ENCODE measurements at places on chromosomes 4 and X.
A peak's percentile ranks its signal among the peaks of the same experiment; 100 is the strongest.

DNA sequence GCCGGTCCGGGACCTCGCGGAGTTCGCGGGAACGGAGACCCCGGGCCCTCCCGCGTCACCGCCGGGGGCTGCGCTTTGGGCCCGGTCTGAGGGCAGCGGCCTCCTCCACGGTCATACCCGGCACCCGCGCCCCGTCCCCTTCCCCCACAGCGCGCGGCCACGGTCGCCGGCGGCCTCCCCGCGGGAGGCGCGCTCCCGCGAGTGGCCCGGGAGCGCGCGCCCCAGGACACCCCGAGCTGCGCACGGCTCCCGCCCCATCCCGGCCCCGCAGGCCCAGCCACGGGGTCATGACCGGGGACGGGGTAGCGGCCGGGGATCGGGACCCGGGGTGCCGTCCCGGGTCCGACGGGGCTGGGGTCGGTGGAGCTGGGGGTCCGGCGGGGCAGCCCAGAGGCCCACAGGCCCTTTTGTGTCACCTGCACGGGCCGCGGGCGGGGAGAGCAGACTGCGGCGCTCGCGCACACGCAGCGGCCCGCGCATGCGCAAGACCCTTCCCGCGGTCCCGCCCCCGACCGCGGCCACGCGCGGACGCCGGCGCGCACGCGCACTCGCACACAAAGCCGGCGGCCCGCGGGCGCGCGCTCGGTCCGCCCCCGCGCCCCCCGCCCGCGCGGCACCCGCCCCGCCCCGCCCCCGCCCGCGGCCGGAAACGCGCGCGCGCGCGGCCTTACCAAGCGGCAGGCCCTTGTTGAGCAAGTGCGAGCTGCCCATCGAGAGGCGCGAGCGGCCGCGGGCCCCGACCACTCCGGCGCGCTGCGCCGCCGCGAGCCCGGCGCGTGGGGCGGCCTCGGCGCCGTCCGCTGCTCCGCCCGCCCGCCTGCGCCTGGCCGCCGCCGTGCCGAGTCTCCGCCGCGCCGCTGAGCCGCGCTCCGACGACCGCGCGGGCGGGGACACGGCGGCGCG is at the start of gene CTBP1:
Gene CTBP1, minus strand, starts transcription at position 886 of the 903 bp plus-strand sequence. CDS start 7,799 bp downstream, outside the sequence.
- peak; percentile 95 for DNase-seq

DNA sequence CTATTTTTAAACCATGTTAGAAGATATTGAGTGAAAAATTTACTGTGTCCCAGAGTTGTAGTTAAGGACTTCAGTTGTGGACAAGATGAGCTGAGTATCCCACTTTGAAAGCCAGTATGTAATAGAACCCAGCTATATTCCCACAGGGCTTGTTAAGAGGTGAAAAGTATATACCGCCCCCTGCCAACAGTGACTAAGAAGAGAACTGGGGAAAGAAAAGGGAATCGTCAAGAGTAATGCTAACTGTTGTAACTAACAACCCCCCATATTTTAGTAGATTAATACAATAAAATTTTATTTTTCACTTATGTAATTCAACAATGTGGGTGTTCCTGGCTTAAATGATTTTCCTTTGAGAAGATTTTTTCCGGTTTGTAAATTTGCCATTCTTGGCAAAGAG is 250.4 kb upstream of the GIMD1 start:
- DNase-seq = no peak

DNA sequence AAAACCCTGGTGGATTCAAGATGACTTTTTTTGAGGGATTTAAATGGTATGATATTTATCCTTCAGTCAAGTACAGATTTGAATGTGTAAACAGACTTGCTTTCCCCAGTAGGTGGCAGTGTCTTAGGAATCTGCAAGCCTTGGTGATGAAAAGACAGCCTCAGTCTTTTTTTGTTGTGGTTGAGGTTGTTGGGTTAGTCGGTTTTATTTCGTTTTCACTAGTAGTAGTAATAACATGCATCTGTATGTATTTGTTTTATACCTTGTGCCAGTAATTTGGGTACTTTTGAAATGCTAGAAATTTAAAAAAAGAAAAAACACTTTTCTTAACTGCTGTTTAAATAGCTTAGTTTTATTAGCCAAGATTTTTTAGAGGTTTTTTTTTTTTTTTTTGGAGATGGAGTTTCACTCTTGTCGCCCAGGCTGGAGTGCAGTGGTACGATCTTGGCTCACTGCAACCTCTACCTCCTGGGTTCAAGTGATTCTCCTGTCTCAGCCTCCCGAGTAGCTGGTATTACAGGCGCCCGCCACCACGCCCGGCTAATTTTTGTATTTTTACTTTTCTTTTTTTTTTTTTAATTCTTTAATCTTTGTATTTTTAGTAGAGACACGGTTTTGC is 39.2 kb downstream of the COPS4 start:
- DNase-seq = peak; percentile 21

- no peak for DNase-seq
These were observed 138.6 kb upstream of the NAP1L5 start for GRCh38 chr4:88836216-88836615.

GRCh38 chr4:135770505-135770904 is 1568.9 kb upstream of the PABPC4L start:
- no peak for DNase-seq

- peak; percentile 66 for DNase-seq
These were observed at the start of gene FSTL5 for GRCh38 chr4:162163892-162164759. FSTL5 (minus strand) TSS chr4:162164000; CDS start chr4:162111396, 52,604 bp downstream.

DNA sequence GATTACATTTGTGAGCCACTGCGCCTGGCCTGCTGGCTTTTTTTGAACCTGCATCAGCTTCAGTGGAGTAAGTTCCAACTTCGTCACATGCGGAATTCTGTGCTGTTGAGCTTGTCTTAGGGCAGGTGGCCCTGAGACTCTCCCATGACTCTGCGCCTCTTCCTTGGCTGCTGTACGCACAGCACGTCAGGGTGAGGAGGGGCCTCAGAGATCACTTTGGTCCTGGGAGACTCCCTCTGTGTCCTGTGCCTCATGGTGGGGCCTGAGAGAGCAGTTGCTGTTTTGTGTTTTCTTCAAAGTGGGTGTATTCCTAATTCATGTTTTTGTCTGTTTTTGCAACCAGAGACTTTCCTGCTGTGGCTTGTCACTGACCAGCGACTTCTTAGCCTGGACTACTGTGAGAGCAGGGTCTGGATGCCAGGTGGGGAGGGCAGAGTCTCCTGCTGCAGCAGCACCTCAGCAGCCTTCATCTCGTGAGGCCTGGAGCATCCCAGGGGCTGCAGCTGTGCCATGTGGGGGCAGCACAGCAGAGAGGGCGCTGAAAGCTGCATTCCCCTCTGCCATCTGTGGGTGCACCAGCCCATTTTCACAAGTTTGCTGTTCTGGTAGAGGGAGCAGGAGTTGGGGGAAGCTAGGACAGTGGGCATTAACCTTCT is 107.8 kb downstream of the TNIP2 start:
- DNase-seq = no peak

- DNase-seq = no peak
These were observed 169.6 kb downstream of the MID1IP1 start for GRCh38 chrX:38970845-38971244.

DNA sequence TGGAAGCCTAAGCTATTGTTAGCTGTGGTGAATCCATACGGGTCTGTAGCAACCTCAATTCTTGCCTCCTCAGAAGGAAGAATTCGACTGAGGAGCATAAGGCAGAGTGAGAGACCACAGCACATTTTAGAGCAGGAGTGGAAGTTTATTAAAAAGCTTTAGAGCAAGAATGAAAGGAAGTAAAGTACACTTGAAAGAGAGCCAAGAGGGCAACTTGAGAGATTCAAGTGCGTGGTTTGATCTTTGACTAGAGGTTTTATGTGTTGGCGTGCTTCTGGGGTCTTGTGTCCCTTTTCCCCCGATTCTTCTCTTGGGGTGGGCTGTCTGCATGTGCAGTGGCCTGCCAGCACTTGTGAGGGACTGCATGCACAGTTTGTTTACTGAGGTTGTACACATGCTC is 880.6 kb upstream of the INTU start:
- no peak for DNase-seq

- no peak for DNase-seq
These were observed 55.6 kb downstream of the ALG13 start for GRCh38 chrX:111736571-111736970.

DNA sequence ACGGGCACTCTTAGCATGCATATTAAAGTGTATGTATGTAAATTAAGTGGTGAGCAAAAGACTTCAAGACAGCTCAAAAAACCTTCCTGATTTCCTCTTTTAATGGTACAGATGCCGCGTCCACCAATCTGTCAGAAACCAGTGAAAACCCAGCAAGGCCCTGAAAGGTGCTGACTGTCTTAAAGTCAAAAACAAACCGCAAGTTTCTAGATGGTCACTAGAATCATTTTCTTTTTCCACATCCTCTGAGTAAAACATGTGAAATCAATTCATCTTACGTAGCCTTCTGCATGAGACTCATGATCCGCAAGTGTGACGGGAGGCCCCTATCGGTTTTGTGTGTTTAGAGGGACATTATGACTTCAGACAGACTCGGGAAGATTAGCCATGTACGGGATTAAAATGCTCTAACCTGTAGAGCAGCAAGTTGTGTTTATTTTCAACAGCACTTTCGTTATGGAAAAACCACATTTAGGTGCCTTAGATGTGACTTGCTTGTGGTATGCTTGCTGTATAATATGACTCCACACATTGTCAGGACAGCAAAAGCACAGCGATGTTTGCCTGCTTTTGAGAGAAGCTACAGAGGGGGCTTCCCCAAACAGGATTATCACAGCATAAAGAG is 88.2 kb upstream of the STS start:
- no peak for DNase-seq

GRCh38 chr4:183589461-183590099 is 69.4 kb downstream of the RWDD4 start:
- no peak for DNase-seq

DNA sequence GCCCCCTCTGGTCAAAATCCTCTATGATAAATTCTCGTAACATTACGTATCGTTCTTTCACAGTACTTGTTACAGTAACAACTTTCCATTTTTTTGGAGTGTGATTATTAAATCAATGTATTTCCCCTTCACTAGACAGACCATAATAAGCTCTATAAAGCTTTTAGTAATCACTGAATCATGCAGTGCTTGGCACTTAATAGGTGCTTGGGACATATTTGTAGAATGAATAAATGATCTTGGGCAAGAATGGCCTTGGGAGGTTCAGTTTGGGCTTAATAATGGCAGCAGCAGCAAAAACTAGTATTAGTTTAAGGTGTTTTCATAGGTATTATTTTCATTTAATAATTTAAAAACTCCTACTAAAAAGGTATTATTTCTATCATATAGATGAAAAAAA is 33.4 kb upstream of the SFRP2 start:
- no peak for DNase-seq

GRCh38 chr4:110621328-110621812 is 1.5 kb downstream of the PITX2 start:
- no peak for DNase-seq

DNA sequence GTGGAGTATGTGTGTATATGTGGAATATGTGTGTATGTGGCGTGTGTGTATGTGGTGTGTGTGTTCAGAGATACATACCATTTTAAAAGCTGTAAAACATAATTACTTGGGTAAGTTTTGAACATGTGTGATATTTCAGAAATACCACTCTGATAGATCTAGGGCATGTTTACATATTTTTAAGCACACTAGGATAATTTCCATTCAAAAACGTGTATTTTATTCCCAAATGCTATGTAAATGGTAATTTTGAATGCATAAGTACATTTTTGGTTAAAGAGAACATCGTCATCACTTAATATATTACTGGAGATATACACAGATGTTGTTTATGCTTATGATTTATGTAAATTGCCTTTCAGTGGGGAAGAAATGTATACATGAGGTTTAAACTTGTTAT is 34.7 kb upstream of the SHISA3 start:
- DNase-seq = no peak

DNA sequence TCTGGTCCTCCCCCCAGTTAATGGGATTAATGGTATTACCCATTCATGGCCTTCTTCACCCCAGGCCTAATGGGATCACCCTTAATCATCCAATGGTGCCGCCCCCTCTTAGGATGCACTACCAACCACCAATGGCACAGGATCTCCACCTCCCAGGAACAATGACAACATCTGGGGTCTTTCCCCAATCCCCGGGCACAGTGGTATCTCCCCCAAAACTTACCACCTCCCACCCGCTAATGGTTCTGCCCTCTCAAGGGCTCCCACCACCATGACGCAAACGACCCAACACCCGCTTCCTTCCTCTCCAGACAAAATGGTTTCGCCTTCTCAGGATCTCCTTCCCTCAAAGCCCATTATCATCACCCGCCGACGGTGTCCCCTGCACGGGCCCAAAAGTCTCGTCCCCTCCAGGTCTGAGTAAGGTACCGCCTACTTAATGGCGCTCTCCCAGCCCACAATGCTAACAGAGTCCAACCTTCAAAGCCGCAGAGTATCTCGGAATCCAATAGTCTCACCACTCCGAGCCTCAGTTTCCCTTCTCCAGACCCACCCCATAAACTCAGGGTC is 458 bp downstream of the GRIPAP1 start:
- no peak for DNase-seq

- DNase-seq = no peak
These were observed 26.9 kb downstream of the XK start for GRCh38 chrX:37712458-37712857.

DNA sequence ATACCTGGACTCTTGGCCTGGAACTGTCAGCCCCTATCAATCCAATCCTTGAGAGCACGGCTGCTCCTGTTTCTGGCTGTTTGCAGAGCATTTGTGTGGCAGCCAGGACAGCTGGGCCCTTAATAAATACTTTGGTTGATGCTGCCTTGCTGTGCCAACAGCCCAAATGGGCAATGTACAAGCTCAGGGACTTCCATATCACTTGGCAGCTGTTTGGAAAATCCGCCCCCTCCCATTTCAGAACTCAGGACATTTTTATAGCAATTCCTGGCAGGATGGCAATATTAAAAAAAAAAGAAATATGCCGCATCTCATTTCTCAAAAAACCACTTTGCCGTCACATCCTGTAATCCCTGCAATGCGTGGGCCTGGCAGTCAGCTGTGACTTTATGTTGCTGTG is 218.9 kb downstream of the HS3ST1 start:
- DNase-seq = no peak

DNA sequence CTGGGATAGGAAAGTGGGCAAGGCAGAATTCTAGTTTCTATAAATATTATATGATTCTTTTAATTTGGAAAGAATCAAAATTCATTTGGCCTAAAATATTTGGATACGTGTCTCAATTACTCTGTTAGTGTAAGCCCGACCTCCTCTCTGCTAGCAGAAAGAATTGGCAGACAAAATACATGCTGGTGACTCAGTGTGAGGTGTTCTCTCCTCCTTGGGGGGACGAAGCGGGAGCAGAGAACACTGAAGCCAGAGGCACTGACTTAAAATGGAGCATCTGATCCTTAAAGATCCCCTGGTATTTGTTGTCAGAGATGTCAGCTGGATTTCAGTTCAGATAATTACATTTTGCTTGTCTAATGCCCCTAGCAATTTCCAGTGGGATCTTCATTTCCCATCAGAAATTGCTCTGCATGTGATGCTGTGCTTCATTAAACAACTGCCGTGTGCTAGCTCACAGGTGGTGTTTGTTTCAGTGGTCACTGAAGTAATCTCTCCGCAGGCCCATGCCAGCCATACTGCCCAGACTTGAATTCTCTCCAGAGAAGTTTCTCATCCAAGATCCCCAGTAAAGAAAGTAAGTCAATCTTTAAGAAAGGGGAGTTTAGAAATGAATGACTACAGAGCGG is 188.7 kb upstream of the TLL1 start:
- DNase-seq = no peak

Data from hindlimb muscle (tissue), 1 donor.